ENCODE measurements at places on chromosomes 5 and 9. TPM values are rescaled to one million over a fixed set of nuclear protein-coding genes. Genes with fewer than 3 reads are reported as not detected.

ENDOG gene
- 19.5 TPM for total RNA-seq

FBP2 gene
- not detected for total RNA-seq

PCDHA3 gene
- not detected for total RNA-seq

SPEF2 gene
- total RNA-seq = 13.7 TPM

REEP2 gene
- 1.3 TPM for total RNA-seq

GRCh38 chr5:62002436-62002835 lies 303.6 kb upstream of the KIF2A start:
- no peak for DNase-seq

DNA sequence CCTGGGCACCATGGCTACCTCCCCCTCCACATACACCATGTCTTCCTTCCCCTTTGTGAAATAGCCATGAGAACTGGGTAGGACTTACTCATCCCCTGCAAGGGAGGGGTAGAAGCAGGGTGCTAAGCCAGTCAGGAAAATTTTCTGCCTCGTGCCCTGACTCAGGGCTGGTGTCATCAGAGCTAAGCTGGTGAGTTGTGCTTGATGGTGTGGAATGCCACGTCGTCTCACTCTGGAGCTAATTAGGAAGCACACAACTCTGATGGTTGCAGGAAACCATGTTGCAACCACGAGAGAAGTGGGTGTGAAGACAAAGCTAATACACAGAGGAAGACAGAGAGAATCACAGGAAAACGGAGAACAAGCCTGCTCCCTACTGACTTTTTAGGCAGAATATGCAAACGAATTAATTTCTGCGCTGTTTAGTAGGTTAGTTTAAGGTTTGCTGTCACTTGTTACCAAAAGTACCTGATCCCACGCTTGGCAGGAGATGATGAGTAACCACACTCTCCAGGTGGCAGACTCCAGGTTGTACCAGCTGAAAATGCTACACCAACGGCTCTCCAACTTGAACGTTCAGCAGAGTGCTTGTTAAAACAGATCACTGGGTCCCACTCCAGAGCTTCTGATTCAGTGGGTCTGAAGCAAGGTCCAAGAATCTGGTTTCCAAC lies 54.5 kb downstream of the STK10 start:
- no peak for DNase-seq

DNA sequence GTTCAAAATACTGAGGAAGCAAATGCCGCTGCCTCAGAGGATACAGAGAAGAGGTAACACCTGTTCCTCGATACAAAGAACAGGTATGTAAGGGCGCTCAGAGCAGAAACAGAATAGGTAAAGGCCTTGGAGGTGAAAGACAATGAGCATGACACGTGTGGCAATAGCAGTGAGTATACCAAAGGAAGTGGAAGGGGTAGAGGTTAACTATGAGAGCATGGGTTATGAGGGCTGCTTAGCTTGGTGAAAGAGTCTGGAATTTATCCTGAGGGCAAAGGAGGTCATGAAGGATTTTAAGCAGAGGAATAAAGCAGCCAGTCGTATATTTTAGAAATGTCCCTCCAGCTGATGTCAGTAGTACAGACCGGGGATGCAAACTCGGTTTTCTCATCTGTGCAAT lies 269.8 kb upstream of the ZNF462 start:
- DNase-seq = no peak

Data from activated naive CD8-positive, alpha-beta T cell treated with anti-CD3 and anti-CD28 coated beads, Interleukin-2, amount 10 ng/mL, durations not matched to agents 7 days and 5 days (primary cell).